Right renal cortex interstitium (tissue), 3 donors: ENCODE measurements at places on chromosomes 1 and 21. TPM values are rescaled to one million over a fixed set of nuclear protein-coding genes. Genes with fewer than 3 reads are reported as not detected.

DNA sequence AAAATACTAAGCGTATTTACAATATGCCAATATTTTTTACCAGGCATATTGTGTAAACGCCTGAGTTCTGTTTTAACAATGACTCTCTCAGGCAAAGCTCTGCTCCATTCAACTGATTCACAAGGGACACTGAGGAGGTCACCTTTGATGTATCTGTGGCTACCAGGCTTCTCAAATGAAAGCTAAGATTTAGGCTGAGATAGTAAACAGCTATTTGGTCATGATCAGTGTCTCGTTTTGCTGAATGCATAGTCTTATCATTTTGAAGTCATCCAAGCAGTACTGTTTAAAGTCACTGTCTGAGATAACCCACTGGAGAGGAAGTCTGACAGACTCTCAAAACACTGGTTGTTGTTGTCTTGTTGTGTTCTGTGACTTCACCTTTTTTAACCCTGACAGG, 13.7 kb upstream of the PLPPR5 start:
- DNase-seq = no peak

Gene CA6
- not detected for polyA plus RNA-seq

GRCh38 chr1:52709016-52709415, 10.9 kb upstream of the COA7 start:
- DNase-seq = no peak

Gene HTR1D
- 0.28 TPM for polyA plus RNA-seq

DNA sequence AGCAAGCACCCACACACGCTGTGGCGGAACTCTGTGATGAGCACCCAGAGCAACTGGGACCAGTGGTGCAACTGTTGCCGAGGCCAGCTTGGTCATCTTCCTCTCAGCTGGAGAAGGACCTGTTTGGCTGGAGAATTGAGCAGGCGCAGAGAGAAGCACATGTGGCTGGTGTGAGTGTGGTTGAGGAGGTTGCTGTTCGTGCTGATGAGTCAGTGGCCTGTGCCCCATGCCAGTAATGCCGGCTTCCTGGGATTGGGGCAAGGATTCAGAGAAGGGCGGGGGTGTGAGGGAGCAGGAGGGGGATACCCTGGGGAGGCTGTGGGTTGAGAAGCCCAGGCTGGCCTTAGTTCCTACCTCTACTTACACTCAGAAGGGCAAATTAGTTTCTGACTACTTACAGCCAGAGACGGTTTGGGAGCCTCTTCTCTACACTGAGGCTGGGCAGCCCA, 57.5 kb upstream of the EPS8L3 start:
- DNase-seq = no peak

DNA sequence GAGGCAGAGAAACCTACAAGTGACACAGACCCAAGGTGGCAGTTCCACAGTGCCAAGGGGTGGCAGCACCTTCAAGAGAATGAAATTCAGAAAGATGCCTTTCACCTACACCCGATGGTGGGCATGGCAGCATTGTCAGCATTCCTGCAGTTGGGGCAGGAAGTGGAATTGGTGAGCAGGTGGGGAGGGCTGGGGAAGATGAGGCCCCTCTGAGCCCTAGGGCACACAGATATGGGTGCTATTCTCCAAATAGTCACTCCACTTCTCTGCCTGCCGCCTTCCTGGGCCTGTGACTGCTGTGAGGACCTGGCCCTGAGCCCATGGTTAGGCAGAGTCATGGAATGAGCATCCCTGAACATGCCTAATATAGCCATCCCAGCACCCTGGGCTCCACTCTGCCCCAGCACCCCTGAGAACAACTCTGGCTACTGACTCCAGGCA, 8.3 kb downstream of the SHISA4 start:
- no peak for DNase-seq

Gene C1orf94
- not detected for polyA plus RNA-seq

GRCh38 chr1:61326713-61327112, 244.4 kb downstream of the NFIA start:
- no peak for DNase-seq

Gene CYYR1
- 67.4 TPM for polyA plus RNA-seq

GRCh38 chr1:67726224-67726623, 41.2 kb downstream of the GADD45A start:
- no peak for DNase-seq

Gene ARHGEF10L
- polyA plus RNA-seq = 35.7 TPM

DNA sequence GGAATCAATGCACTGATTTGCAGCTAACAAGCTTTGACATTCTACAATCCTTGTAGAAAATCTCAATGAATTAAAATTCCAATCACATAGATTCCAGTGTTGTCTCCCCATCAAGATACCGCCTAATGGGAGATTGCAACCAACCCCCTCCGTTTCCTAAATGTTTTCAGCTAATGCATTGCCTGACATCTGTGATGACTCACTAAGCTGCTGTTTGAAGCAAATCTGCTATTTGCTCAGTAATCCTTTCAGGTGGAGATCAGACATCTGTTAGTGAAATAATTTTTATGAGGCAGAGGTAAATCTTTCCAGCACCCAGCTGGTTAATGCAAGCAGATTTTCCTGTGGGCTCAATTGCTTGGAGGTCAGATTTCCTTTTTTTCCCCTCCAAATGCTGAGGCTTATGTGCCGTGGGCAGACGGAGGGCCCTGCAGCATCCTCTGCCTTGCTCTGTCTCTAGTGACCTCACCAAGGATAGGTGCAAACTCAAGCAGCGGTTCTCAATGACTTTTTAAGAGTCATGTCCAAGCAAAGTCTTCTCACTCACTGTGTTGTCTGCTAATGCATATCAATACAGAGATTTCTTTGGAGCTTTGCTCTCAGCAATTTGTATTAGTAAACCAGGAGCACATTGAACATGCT, 91.1 kb upstream of the RAB3GAP2 start:
- no peak for DNase-seq

- no peak for DNase-seq
Observed at GRCh38 chr1:41762777-41763176, 155.9 kb downstream of the HIVEP3 start.

Gene PLPPR5
- 1.9 TPM for polyA plus RNA-seq

Gene CD1D
- 6.5 TPM for polyA plus RNA-seq

GRCh38 chr1:2543543-2544092, 12.6 kb upstream of the TNFRSF14 start:
- no peak for DNase-seq

Gene LCE6A
- polyA plus RNA-seq = not detected

Gene OR2L3
- not detected for polyA plus RNA-seq

Gene GPR61
- 1.2 TPM for polyA plus RNA-seq

DNA sequence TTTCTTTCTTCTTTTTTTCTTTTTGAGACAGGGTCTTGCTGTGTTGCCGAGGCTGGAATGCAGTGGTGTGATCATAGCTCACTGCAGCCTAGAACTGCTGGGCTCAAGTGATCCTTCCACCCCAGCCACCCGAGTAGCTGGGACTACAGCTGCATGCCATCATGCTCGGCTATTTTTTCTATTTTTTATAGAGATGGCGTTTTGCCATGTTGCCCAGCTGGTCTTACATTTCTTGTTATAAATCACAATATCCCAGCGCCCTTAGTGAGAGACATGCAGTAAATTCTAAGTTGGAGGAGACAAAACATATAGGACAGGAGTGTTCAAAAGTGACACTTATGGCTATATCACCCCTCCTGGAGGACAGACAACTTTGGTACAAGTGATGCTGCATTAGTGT, 31.3 kb upstream of the ACTN2 start:
- DNase-seq = no peak

DNA sequence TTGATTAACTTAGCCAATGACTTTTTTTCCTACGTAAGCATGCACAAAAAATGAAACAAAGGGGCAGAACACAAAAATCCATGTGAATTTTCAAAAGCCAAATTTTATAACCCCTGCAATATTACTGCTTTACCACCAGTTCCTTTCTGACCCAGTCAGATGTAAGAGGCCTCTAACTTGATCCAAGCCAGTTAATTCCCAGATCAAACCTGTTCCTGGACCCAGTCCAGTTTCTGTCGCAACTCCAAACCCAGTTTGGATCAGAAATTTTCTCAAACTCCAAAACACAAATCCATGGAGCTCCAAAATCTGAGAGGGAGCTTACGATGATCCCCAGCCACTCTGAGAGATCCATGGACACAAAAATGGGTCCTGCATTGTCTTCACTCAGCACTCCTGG, 7.8 kb upstream of the ZYG11A start:
- DNase-seq = no peak

Gene CLIC6
- 2.1 TPM for polyA plus RNA-seq

DNA sequence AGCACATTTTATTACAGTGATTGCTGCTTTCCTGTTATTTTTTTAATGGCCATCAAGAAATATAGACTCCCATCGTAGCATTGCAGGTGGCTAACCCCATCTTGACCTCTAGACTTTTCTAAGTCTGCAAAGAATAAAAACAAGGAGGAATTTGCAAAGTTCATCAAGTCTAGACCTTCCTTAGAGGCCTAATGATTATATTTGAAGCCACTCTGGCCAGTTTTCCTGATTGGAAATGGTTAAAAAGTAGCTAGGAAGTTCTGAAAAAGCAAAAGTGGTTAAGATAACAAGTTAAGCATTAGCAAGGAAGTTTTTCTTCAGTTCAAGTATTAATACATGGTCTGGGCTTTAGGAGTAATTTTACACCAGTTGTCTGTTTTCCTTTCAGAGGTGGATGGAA, 16.7 kb upstream of the KCNJ15 start:
- no peak for DNase-seq

DNA sequence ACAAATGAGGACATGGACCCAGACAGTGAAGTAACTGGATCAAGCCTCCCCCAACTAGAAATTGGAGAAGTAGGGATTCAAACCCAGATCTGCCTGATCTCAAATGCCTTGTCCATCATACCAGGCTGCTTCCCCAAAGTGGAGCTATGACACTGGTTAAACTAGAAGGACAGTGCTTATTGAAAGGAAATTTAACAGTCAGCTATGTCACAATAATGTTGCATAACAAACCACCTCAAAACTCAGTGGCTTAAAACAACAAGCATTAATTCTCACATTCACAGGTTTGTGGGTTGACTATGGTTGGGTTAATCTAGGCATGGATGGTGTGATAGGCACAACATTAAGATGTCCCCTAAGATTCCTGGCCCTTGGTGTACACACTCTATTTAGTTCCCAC, 107.1 kb downstream of the TAS1R2 start:
- DNase-seq = no peak
